ENCODE measurements at places on chromosomes 1 and 21.

DNA sequence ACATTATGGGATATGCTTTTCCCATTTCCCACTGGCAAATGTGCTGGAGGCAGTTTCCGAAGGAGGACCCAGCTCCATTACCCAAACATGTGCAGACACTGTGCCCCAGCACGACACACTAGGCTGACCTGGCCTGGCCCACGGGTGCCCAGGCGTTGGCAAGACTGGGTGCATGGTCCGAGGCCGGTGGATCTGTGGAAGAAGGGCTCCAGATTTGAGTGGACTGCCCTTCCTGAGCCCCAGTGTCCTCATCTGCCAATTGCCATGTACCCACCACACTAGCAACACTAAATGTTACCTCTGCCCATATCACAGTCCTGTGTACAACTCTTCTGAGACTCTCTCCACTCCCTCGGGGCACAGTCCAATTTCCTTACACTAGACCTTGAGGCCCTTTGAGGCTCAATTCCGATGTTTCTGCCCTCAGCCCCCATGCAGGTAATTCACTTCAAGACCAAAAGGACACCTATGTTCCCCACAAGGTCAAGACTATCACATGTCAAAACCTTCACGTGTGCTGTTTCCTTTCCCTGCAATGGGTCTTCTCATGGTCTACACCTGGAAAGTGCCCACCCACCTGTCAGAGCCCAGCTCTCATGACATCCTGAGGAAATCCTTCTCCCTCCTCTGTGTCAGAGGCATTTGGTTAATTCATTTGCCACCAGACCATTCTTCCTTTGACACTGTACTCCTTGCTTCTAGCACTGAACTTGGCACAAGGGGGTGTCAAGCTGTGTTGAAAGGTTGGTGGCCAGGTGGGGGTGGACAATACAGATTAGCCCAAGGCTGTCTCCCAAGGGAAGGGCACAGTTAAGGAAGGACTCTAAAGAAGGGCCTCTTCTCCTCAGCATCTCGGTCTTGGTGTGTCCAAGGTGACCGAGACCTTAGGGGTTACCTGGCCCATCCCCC is 124.9 kb downstream of the DMRTB1 start:
- DNase-seq = no peak

DNA sequence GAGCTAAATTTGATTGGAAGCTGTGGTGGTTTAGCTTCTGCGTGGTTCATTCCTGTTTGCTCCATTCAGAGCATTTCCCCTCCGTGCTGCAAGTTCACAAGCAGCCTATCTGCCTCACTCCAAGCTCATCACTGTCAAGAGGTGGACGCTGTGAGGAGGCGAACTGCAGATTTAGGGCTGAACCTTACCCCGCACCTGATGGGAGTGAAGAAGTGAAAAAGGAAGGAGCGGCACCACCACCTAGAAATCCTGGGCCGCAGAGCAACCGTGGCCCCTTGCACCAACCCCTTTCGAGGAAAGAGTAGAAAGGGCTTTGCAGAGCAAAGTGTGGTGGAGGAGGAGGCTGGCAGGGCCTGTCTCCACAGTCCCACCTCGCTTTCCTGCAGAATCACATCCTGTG is 117.4 kb downstream of the IER5 start:
- no peak for DNase-seq

DNA sequence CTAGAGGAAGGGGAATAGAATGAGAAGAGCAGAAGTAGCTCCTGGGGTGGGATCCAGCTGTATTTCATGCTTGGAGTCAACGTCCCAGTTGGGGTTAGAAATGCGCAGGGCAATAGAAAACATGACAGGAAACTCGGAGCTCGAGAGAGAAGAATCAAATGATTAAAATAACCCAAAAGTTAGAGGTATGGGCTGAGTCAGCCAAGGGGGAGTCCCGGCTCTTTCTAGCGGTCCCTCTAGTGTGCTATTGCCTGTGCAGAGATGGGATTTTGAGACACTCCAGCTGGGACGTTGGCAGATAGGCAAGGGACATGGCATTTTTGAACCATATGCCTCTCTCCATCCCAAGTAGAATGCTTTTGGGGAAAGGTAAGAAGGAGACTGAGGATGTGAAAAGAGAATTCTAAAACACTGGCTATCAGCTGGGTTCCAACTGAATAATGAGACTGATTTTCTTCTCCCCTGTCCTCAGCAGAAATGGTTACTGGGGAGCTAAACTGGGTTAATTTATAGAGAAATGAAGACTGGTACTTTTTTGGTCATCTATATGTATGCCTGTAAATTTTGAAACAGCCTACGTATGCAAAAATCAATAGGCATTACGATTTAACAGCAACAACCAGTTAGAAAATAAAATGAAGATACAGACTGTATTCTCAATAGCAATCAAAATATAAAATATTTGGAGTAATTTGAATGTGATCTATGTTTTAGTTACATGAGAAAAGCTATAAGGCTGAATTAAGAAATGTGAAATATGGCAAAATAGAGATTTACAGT is 7.0 kb upstream of the VPS26C start:
- no peak for DNase-seq

GRCh38 chr1:22133247-22133930 is 9.5 kb downstream of the WNT4 start:
- no peak for DNase-seq

DNA sequence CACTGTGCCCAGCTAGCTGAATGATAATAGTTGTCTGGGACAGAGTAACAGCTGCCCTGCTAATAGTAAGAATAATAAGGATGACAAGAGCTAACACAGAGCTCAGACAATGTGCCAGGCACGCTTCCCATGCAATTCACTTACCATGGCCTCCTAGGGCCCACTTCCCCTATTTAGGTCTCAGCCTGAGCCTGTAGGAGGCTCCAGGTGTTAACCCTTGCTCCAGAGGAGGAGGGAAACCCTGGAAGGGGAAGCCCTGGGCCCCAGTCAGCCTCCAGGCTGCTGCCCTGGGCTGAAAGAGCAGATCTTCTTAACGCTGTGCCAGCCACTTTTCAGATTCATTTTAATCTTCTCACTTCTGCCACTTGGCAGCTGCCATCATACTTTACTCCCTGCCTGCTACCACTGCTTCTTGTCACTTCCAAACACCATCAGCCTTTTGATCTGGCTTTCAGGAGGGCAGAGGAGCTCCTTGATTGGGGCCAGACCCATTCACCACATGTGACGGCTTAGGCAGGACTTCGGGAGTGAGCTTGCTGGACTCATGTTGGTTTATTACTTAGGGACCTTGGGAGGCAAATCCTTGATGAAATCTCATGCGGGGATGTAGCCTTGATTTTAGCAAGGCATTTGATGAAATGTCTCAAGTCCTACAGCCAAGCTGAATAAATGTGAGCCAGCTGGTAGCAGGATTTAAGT is 66.7 kb upstream of the PARP1 start:
- DNase-seq = no peak

DNA sequence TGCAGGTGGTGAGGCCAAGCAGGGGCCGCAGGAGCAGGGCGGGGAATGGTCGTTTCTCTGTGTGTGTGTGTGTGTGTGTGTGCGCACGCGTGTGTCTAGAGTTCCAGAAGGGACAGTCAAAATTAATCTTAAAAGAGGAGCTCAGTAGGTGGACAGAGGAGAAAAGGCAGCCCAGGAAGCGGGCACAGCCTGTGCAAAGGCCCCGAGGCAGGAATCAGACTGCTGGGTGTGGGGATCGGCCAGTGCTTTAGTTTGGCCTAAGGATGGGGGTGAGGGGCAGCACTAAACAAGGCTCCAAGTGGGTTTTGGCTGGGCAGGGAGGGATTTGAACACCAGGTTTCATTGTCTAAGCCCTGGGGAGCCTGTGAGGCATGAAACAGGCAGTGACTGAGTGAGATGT is 21.7 kb downstream of the EPHA8 start:
- no peak for DNase-seq

DNA sequence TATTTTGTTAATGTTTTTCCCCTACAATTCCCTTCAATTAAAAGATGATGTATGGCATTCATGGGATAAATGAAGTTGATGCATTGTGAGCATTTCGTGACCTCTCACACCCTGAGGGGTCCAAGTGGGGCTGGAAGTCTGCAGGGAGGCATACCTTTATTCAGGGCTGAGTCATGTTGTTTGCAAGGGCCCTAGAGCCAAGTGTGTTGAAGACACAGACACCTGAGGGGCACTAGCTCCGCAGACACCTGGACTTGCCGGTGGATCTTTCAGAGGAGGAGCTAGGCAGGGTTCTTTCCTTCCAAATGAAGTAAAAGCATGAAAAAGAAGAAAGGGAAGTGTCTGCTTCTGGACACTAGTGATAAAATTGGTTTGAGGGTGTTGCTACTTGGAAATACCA is 57.0 kb upstream of the RGS7 start:
- no peak for DNase-seq

DNA sequence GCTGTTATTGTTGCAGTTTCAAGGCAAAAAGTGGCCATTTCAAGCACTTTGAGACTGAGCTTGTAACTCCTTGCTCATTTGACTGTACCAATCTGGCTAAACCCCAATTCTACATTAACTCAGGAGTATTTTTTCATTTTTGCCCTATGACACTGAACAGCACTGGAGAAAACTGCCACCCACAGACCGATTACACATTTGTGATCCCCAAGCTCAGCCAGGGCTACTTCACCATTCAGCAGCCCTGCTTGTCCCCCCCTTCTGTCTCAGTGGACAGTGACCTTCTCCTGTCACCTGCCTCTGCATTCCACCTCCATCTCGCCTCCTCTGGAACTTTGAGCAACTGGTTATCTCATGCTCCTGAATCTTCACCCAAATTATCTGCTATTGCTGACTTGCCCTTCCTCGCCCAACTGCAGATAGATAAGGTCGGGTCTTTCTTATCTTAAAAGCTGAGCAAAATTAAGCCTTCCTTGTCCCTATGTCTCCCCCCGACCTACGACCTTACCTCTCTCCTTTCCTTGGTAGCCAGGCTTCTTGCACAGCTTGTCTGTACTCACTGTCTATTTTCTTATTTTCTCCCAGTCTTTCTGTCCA is 25.3 kb downstream of the SPATA46 start:
- DNase-seq = no peak

GRCh38 chr1:33182401-33182841 is 578 bp upstream of the TRIM62 start:
- DNase-seq = peak; percentile 79

GRCh38 chr1:88455621-88456256 is 228.3 kb upstream of the PKN2 start:
- DNase-seq = no peak

DNA sequence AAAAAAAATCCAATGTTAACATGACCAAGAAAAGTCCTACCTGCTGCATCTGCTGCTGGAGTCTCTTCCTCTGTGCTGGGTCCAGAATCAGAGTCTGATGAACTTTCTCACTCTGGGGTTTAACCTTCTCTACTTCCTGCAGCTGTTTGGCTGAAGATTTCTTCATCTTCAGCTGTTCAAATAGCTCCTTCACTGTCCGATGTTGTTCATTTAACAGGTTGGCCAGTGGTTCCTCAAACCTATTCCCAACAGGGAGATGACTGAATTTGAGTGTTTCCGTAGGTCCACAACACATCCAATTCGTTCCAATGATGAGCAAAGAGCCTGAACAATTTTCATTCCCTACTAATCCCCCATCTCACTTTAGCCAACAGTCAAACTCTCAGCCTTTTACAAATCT is 79.4 kb downstream of the GON4L start:
- no peak for DNase-seq

- no peak for DNase-seq
Measured at GRCh38 chr1:95339377-95339776, 105.4 kb downstream of the RWDD3 start.

DNA sequence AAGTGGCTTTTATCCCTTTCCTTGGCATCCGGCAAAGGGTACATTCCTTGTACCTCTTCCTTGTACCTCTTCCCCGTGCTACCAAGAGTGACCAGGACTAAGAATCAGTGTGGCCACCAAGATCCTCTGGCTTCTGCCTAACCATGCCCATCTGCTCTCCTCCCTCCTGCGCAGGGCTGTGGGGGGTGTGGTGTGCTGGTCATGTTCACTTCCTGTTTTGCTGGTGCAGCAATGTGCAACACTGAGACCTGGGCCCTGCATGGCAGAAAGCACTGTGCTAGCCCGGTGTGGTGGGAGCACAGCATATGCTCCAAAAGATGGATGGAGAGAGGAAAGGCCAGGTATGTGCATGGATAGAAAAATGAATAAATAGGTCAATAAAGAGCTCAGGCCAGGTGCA is 33.3 kb upstream of the TENT5C start:
- no peak for DNase-seq

- DNase-seq = no peak
Measured at GRCh38 chr1:30749691-30750583, 7.6 kb downstream of the LAPTM5 start.

- no peak for DNase-seq
Measured at GRCh38 chr1:228035844-228036243, 29.0 kb downstream of the WNT3A start.

DNA sequence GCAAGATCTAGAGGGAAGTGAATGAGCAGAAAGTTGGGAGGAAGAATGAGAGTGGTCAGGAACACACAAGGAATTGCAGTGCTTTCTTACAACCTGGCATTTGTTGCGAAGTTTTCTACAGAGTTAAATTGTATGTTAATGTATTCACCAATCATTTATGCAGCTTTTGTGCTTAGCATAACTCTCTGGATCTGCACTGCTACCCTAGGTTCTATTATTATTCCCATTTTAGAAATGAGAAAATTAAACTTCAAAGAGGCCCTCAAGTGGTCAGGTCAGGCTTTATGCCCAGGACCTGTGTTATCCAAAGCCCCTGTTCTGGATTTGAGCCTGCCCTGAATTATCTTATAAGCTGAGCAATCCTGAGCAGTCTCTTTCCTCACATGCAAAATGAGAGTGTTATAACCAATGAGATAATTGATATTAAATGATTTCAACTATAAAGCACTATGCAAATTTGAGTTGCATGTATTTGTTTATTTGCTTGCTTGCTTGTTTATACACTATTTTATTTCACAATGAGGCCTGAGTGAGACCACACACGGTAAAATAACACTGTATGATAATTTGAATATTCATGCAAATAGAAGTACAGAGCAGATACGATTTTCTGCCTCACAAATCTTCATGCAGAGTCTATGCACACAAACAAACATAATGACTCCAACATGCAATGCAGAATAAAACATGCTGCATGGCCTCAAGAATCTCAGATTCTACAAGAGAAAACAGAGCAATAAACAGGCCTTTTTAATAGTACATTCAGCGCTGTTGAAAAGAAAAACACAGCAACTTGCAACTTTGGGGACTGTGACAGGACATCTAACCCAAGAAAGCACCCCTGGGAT is 323.0 kb downstream of the PLPP3 start:
- DNase-seq = no peak

DNA sequence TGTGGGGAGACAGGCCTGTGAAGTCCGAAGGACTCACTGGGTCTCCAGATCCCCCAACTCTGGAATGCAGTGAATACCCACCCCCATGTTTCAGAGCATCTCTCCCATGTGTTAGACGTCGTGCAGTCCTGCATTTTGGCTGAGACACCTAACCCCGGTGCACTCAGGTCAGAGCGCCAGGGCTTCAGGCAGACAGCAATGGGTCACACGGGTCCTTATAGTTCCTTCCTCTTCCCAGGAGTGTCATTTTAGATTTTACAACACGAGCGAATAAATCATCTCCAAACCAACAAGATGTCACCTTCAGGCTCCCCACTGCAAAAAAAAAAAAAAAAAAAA is 5.1 kb downstream of the PRRX1 start:
- DNase-seq = no peak

- DNase-seq = no peak
Measured at GRCh38 chr1:164767752-164768402, 208.9 kb downstream of the PBX1 start.
